Stimulated activated CD4-positive, alpha-beta T cell treated with anti-CD3 and anti-CD28 coated beads, Interleukin-12 subunit alpha, Interleukin-12 subunit beta, amount 100 ng/mL, for 4 hours (primary cell): ENCODE measurements at places on chromosomes 5 and 9.

DNA sequence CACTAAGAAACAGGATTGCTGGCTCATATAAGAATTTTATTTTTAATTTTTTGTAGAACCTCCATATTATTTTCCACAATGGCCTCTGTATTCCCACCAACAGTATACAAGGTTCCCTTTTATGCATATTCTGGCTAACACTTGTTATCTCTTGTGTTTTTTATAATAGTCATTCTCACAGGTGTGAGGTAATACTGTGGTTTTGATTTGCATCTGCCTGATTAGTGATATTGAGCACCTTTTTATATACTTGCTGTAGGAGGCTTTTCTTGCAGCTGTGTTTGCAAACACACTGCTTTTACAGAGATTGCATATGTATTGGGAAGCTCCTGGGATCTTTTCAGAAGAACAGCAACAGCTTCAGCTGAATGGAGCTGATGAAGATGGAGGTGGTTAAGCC lies 164.8 kb downstream of the DEPDC1B start:
- DNase-seq: no peak

GRCh38 chr9:125969462-125969861 lies 222.3 kb downstream of the PBX3 start:
- DNase-seq: no peak

GRCh38 chr5:179381691-179382090 lies 36.4 kb upstream of the ADAMTS2 start:
- DNase-seq: no peak

DNA sequence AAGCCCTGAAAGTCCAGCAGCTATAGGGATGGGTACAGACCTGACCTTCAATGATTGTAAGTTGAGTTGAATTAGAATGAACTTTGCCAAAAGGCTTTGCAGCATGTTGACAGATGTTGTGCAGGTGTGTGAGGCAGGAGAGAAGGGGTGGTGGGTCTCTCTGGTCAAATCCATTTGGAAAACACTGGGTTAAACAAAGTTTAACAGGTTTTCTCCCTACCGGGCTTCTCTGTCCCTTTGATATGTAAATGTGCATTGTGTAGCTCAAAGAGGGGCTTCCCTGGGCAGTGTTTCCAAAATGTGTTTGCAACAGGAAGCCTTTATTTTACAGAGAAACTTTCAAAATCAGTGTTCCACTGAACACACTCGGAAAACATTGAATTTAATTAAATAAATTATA lies 72.1 kb upstream of the BRINP1 start:
- no peak for DNase-seq

DNA sequence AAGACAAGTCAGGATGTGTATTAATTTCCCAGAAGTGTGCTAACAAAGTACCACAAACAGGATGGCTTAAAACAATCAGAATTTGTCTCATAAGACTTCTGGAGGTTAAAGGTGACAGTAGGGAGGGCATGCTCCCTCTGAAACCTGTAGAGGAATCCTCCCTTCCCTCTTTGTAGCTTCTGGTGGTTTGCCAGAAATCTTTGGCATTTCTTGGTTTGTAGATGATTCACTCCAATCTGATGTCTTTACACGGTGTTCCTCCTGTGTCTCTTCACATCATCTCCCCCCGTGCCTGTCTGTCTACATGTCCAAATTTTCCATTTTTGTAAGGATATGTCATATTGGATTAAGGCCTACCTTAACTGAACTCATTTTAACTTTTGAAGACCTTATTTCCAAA lies 471.5 kb downstream of the ZNF608 start:
- no peak for DNase-seq

- no peak for DNase-seq
These were observed 74.1 kb downstream of the ANKRD33B start for GRCh38 chr5:10637944-10638343.

DNA sequence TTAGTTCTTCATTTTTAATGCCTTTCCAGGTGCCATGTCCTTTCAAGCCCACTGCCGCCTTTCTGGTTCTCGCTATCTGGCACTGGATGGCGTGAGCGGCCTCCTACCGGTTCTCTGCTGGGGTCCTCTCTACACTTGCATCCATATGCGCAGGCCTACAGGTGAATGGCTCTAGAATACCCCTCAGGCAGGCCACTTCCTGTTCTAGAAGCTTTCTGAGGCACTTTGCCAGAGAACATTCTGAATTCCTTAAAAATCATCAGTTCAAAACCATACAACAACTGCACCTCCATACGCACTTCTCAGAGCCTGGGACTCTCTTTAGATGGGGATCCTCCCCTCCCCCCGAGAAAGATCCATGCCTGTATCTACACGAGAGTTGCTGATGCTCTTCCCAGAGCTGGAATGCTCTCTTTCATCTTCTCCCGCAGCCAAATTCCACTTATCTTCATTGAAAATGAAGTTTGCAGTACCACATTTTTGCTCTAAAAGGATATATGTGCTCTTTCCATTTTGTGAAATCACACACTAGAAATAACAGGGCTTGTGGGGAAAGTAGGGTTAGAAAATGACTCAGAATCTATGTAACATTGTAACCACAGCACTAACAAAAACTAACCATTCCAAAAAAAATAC lies 1.4 kb upstream of the LHFPL2 start:
- no peak for DNase-seq

DNA sequence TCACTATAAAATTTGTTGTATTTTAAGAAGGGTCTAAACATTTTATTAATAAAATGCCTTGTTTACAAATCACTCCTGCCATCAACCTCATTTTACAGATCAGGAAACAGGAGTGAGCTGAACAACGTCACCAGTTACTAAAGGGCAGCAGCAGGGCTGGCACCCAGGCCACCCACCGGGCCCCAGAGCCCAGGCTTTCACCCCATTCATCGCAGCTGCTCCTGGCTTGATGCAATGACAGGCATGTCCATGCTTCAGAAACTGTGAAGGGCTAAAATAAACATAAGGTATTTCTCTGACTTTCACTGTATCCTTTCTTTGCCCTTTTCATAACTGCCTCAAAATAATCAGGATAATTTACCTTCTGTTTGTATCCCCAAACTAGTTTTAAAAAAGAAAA lies 18.1 kb downstream of the MED27 start:
- no peak for DNase-seq

DNA sequence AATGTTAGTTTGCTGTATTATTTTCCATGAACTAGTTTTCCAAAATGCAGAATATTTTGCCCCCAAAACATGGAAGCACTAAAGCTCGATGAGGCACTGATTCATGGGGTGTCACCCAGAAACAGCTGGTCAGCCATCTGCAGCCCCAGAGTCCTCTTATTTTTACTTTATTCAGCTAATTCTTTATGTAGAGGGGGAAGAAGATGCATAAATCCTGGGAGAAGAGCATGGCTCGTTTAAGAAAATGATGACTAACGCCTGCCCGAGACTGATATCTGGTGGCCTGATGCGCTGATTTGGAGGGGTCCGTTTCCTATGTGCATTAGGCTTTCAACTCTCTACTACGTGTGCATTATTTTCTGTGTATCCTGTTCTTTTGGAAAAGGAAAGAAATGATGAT lies 390.3 kb upstream of the MEF2C start:
- no peak for DNase-seq

GRCh38 chr5:2259494-2260107 lies 376.9 kb upstream of the IRX4 start:
- DNase-seq: no peak

- no peak for DNase-seq
These were observed 23.6 kb upstream of the SHB start for GRCh38 chr9:38092656-38093055.

- DNase-seq: no peak
These were observed 2.1 kb downstream of the EDIL3 start for GRCh38 chr5:84382363-84383295.

DNA sequence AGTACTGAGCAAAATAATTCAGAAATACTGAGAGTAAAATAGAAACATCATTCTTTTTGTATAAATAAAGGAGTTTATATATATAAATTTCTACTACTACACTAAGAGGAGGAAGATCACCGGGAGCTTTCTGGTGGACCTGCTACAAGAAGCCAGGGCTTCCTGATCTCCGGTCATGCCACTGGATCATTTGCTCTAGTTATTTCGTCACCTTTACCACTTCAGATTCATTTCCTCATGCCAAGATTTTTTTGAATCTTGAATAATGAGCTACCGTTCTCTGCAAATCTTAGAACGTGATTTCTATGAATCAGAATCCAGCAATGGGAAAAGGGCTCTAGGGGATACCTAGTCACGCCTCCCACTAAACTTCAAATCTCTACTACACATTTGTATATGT lies 51.9 kb upstream of the TBC1D9B start:
- no peak for DNase-seq

DNA sequence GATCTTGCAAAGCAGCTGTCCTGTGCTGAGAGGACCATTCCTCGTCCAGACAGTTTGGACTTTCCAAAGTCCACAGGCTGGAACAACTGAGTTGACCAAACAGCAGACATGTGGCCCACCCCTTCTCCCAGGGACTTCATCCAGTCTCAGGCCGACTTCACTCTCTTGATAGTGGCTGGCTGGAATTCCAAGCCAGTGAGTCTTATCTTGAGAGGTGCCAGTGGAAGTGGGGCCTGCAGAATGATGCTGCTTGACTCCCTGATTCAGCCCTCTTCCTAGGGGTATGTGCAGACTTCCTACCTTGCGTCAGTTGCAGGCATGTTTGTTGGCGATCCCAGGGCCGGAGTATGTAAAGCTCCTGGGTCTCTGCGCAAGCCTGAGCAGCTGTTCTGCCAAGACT lies 131.4 kb upstream of the TSLP start:
- DNase-seq: no peak
